ENCODE measurements at places on chromosomes 13 and 19. TPM values are rescaled to one million over a fixed set of nuclear protein-coding genes. Genes with fewer than 3 reads are reported as not detected.

DNA sequence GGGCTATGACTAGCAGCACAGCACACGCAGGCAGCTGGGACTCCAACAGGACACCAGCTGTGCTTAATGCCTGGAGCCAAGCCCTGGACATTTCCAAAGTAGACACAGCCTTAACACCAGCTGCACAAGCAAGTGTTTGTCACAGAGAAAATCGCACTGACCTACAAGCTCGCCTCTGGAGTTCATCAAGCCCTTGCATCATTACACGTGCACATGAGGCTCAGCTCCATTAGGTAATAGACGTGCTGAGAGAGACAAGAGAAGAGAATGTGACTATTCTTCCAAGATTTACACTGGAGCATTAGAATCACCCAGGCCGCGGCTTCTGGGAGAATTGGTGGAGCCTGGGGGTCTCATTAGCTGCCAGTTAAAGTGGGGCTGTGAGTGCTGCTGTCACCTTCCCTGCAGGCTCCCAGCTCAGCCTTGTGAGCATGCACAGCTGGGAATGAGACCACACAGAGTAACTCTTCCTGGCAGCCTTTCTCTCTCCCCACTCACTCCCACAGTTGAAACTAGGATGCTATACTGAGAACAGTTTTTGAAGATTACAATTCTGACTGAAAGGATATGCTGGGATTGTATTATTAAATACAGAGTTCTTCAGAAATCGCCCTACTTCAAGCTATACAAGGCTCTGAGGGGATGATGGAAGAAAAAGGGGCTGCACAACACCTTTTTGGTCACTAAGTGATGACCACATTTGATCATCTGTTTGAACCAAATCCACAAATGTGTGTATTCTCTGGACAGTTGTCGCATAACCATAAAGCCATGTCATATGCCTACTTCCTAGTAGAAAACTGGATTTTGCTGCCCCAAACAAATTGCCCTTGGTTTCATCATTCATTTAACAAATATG is 10.5 kb downstream of the STOML3 start:
- no peak overlapping the region for H3K4me3 ChIP-seq
- DNase-seq: no peak
- peaks cover 9% of the 10 kb centered on the region for H3K4me1 ChIP-seq
- H3K27me3 ChIP-seq: no peaks in the 10 kb centered on the region
- peaks cover 7% of the 10 kb centered on the region for H3K36me3 ChIP-seq

- H3K27me3 ChIP-seq: peaks cover 64% of the 10 kb centered on the region
- peaks cover 4% of the 10 kb centered on the region for H3K36me3 ChIP-seq
- no peaks in the 10 kb centered on the region for H3K4me1 ChIP-seq
- peak; percentile 44 for DNase-seq
- H3K4me3 ChIP-seq: peak overlapping the region; percentile 84
These were observed 1.1 kb downstream of the VSTM2B start for GRCh38 chr19:29526730-29527499.

GRCh38 chr13:66663711-66664110 is 566.4 kb downstream of the PCDH9 start:
- no peaks in the 10 kb centered on the region for H3K4me1 ChIP-seq
- no peak overlapping the region for H3K4me3 ChIP-seq
- no peaks in the 10 kb centered on the region for H3K36me3 ChIP-seq
- no peak overlapping the region for H3K27ac ChIP-seq
- DNase-seq: no peak
- H3K27me3 ChIP-seq: no peaks in the 10 kb centered on the region

DNA sequence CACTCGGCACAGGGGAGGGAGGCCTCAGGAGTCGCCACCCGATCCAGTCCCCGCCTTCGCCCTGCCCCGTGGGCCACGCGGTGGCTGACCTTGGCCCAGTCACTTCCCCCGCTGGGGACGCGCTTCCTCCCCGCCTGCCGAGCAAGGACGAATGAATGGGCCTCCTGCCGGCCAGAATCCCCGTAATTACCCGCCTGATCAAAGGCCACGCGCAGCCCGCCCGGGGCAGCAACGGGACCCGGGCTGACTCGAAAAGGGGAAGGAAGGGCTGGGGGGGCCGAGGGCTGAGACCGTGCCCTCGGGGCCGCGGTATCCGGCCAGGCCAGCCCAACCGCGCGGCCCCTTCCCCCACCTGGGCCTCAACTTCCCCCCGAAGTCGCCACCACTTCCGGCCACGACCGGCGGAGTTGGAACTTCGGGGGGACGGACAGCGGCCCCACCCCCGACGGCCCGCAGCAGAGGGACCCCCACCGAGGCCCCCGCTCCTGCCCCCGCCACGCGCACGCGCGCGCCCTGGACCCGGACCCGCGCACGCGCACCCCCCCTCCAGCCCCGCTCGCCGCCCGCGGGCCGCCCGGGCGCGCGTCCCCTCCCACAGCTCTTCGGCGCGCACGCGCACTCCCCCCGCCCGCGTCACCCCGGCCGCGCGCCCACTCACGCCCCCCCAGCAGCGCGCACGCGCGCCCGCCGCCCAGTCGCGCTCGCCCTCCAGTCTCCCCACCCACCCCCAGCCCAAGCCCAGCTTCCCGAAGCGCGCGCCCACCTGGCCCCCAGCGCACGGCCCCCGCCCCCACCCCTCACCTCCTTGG is 520 bp downstream of the ZNF787 start:
- peaks cover 2% of the 10 kb centered on the region for H3K4me1 ChIP-seq
- peak; percentile 51 for DNase-seq
- peak overlapping the region; percentile 89 for H3K4me3 ChIP-seq

GRCh38 chr13:70959035-70959775 is 851.0 kb upstream of the KLHL1 start:
- no peak overlapping the region for H3K4me3 ChIP-seq
- no peak overlapping the region for H3K27ac ChIP-seq
- H3K4me1 ChIP-seq: no peaks in the 10 kb centered on the region

- H3K27me3 ChIP-seq: no peaks in the 10 kb centered on the region
- no peaks in the 10 kb centered on the region for H3K4me1 ChIP-seq
These were observed 79.0 kb upstream of the XPO4 start for GRCh38 chr13:20981370-20982095.

DNA sequence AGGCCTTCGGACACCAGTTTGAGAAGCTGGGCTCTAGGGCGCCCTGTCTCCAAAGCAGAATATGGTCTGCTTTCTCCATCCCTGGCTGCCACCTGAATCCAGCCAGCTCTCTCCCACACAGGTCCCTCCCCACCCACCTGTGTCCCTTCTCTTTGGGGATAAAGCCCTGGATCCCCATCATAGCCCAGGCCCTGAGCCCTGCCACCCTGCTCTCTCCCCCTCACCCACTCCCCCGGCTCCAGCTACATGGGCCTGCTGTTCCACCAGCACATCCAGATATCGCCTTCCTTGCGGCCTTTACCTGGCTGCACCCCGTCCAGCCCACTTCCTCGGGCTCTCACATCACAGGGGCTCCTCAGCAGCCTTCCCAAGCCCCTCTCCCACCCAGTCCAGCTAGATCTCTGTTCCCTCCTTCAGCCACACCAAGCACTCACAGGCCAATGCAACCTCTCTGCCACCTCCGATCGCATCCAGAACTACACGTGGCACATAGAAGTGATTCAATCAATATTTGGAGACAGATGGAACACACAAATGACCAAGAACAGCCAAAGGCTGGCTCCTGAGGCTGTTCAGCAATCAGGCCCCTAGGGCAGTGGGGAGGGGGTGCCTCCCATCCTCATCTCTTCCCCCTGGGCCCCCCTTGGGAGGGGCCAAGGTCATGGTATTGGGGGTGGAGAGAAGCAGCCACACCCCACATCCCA is 7.6 kb downstream of the AKT2 start:
- H3K36me3 ChIP-seq: no peaks in the 10 kb centered on the region
- H3K4me3 ChIP-seq: no peak overlapping the region
- no peak overlapping the region for H3K27ac ChIP-seq

DNA sequence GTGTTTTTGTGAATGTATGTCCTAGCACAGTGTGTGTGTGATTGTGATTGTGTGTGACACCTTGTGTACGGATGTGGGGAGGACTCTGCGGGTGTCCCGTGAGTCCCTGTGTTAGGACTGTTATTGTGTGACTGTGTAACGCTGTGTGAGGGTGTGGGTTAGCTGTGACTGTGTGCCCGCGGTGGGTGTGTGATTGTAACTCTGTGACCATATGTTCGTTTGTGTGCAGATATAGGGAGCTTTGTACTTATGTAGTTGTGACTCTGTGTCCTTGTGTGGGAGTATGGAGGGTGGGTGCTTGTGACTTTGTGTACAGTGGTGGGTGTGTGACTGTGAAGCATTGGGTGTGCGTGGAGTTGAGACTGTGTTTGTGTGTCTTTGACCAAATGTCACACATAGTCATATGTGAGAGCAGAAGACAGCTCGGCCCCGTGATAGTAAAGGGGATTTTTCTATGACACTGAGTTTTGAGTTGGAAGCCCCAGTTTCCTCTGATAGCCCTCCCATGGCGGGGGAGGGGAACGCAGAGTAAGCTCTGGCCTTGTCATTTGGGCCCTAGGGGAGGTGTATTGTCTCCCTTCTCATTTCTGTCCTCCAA is 949 bp upstream of the ZNF260 start:
- peak overlapping the region; percentile 100 for H3K4me3 ChIP-seq
- 0 out of 2 replicates have a peak, but pooled peaks cover 3% of the 10 kb centered on the region for H3K4me1 ChIP-seq
- H3K27me3 ChIP-seq: no peaks in the 10 kb centered on the region

DNA sequence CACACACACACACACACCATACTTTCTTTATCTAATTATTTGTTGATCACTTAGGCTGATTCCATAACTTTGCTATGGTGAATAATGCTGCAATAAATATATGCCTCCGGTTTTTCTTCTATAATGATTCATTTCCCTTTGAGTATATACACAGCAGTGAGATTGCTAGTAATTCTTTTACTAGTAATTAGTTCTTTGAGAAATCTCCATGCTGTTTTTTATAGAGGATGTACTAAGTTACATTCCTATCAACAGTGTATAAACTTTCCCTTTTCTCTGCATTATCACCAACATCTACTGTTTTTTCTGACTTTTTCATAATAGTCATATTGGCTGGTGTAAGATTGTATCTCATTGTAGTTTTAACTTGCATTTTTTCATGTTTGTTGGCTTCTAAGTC is 1405.1 kb downstream of the PCDH9 start:
- DNase-seq: no peak
- H3K27ac ChIP-seq: no peak overlapping the region
- H3K36me3 ChIP-seq: no peaks in the 10 kb centered on the region
- H3K4me1 ChIP-seq: no peaks in the 10 kb centered on the region

GRCh38 chr13:76222511-76222910 is 586.4 kb downstream of the LMO7 start:
- H3K4me3 ChIP-seq: no peak overlapping the region
- no peak overlapping the region for H3K27ac ChIP-seq
- no peak for DNase-seq
- no peaks in the 10 kb centered on the region for H3K36me3 ChIP-seq
- H3K4me1 ChIP-seq: no peaks in the 10 kb centered on the region
- H3K27me3 ChIP-seq: no peaks in the 10 kb centered on the region

DNA sequence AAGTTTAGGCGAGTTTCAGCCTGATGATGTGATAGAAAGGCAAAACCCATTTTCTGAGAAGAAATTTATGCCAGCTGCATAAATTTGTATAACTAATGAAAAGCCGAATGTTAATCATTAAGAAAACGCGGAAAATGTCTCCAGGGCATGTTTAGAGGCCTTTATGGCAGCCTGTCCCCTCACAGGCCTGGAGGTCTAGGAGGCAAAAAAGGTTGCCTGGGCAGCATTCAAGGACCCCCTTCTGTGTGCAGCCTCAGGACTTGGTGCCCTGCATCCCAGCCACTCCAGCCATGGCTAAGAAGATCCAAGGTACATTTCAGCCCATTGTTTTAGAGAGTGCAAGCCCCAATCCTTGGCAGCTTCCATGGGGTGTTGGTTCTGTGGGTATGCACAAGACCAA is 614.2 kb downstream of the SLITRK5 start:
- H3K4me1 ChIP-seq: no peaks in the 10 kb centered on the region
- H3K27ac ChIP-seq: no peak overlapping the region
- H3K4me3 ChIP-seq: no peak overlapping the region
- peaks cover 5% of the 10 kb centered on the region for H3K36me3 ChIP-seq

DNA sequence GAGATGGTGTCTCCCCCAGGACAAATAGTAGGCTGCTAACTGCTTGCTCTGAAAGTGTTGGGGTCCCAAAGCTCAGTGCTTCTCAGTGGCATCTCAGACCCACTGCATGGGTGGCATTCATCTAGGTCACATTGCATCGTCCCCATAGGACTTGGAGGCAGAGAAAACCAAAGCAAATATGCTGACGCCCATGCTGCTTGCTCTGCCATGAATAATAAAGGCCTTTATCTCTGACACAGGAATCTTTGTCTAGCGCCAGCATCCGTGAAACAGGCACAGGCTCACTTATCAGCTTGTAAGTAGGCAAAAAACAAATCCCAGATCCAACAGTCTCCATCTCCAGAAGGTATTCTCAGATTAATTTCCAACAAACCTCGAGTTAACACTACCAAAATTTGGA is 18.9 kb upstream of the IPO5 start:
- H3K36me3 ChIP-seq: no peaks in the 10 kb centered on the region

DNA sequence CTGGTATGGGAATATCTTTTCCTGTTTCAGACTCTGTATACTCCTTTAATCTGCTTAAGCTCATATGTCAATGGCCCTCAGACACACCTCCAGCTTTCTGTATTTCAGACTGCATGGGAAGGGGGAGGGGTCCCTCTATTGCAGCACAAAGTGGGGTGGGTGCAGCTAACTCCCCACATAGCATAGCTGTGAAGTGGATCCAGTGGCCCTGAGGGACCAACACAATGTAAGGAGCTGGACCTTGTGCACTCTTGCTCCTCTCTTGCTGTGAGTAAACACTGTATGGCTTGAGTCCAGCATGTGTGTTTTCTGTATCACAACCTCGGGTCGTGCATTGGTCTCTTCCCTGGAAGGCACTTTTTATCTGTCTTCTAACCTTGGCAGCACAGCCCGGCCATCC is 669.9 kb downstream of the PCDH9 start:
- DNase-seq: no peak
- no peak overlapping the region for H3K27ac ChIP-seq
- no peak overlapping the region for H3K4me3 ChIP-seq
- H3K27me3 ChIP-seq: no peaks in the 10 kb centered on the region
- peaks cover 6% of the 10 kb centered on the region for H3K36me3 ChIP-seq

- H3K36me3 ChIP-seq: no peaks in the 10 kb centered on the region
- no peaks in the 10 kb centered on the region for H3K27me3 ChIP-seq
- H3K4me3 ChIP-seq: no peak overlapping the region
- H3K4me1 ChIP-seq: no peaks in the 10 kb centered on the region
These were observed 47.5 kb downstream of the COLGALT1 start for GRCh38 chr19:17602872-17603510.

DNA sequence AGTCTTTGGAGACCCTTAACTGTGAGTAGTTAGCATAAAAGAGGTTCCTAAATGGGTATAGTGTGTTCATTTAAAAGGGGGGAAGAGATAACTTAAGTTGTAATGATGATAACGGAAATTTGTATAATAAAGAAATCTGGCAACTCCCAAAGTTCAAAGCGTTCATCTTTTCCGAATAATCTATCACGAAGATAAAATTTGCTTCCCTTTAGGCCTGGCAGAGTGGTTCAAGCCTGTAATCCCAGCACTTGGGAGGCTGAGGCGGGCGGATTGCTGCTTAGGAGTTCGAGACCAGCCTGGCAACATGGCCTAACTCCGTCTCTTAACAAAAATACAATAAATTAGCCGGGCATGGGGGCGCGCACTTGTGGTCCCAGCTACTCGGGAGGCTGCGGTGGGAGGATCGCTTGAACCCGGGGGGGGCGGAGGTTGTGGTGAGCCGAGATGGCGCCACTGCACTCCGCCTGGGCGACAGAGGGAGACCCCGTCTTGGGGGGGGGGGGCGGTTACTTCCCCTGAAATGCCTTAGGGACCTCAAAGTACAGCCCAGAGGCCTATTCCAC is 934 bp downstream of the N4BP2L2 start:
- H3K27ac ChIP-seq: peak overlapping the region; percentile 84
- peak; percentile 29 for DNase-seq
- H3K36me3 ChIP-seq: peaks cover 34% of the 10 kb centered on the region
- no peaks in the 10 kb centered on the region for H3K4me1 ChIP-seq
- no peaks in the 10 kb centered on the region for H3K27me3 ChIP-seq

Gene PRR12
- 64.2 TPM for total RNA-seq

Gene OVOL3
- total RNA-seq: not detected

Gene KLF2
- 0.33 TPM for total RNA-seq

Gene NBEA
- total RNA-seq: 16.3 TPM

Gene ZNF534
- total RNA-seq: not detected

Gene F7
- total RNA-seq: 0.81 TPM

Gene IRGC
- total RNA-seq: not detected

All from H9 (cell line).